NCI-H524 treated with DMSO at 0.1 percent for 48 hours (cell line): ENCODE measurements at places on chromosomes 16 and 17.

GRCh38 chr16:11563493-11564040, 23.2 kb downstream of the LITAF start:
- no peak for DNase-seq

DNA sequence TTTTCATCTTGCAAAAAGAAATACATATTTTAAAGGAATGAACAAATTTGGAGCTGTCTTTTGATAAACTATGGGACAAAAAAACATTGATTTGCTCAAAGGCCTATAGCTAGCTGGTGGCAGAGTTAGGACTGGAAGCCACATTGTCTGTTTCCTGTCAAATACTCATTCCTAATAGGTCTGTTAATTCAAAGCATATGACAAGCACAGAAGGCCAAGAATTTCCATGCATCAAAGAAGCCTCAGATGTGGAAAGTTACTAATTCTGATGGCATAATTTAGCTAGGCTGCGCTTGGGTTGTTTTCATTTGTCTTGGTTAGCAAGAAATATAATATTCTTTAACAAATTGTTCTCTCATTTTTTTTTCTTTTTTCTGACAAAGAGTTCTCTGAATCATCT, 98.0 kb downstream of the CDK5R1 start:
- no peak for DNase-seq

DNA sequence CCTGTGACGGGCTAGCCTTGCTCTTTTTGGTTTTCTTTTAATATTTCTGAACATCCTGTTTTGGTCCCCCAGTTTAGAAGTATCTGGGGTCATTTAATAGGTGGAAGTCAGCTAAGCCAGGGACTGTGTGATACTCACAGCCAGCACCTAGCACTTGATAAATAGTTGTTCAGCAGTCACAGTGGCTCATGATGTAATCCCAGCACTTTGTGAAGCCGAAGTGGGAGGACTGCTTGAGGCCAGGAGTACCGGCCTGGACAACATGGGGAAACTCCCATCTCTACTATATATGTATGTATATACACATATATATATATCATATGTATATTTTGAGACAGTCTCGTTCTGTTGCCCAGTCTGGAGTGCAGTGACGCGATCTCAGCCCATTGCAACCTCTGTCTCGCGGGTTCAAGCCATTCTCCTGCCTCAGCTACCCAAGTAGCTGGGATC, 1.8 kb upstream of the ZNRF1 start:
- DNase-seq = no peak

DNA sequence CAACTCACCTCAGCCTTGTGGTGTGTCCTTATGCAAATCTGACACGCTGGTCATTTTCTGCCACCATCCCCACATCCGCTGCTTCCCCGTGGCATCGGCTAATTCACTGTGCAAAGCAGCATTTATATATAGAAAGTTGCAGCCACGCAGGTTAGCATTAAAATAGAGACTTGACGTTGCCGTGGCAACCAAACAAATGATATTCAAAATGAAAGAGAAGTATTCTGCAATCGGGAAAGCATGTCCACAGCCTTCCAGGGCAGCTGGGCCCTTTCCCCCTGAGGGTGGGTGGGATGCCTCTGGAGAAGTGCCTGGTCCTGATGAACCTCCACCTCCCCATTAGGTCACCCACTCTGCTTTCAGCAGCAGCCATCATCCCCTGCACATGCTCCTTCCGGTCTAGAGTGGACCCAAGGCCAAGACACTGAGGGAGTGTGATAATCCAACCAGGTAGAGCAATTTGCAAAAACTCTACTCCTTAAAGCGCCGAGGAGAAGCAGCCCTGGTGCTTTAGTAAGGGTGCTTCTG, 138.7 kb downstream of the GAS7 start:
- no peak for DNase-seq

GRCh38 chr17:5610956-5611355, 26.6 kb upstream of the NLRP1 start:
- no peak for DNase-seq

- DNase-seq = peak; percentile 42
Observed at GRCh38 chr17:81481073-81481799, 31.4 kb downstream of the ACTG1 start.
